ENCODE measurements at places on chromosomes 6 and 20.

- DNase-seq, result no peak
These were observed 86.7 kb upstream of the BACH2 start for GRCh38 chr6:90383196-90383822.

DNA sequence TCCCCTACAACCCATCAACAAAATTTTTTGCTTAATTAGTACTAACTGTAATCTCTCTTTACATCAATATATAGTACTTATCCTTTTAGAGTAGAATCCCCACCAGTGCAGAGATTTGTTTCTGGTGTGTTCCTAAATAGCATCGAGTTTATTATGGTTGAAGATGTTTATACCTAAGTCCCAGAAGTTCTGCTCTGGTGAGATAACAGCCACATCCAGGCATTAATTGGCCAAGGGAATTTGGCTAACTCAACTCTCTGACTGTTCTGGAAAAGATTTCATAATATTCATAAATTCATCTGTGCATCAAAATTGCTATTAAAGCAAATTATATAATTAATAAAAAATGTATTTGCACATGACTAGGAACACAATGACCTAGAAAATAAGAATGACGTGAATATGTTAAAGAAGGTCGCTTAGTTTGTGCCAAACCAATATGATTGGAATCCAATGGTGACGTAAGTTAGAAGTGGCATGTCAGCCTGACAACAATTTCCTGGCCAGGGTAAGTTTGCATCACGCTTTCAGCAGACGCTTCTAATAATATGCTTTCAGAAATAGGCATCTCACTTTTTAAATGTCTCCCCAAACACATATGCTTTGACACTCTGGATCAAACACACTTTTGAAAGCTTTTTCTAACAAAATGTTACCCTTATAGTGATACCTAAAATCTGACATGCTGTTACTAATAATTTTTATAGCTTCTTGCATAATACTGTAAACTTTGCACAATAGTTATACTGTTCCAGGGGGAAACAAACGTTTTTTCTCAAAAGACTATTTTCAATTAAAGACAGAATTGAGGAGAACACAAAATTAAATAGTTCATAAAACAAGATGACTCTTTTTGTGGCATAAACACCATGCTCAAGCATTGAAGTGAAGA, 236.7 kb downstream of the TENT5A start:
- DNase-seq, result no peak

DNA sequence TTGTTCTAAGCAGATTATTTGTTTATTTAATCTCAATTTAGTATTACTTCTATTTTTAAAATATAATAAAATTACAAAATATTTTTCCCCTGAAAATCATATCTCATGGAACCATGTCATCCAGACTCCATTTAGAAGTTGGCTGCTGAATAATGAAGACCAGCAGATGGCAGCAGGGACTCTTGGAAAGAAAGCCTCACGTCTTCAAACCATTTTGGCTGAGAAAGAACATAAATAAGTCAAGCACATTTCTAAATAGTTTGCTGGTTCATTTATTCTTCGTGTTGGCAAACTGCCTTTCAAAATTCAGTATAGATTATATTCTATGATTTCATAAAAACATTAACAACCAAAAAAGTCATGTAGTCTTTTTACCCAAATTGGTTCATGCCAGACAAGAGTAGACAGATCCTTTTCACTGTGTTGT, 71.7 kb downstream of the RCAN2 start:
- peak; percentile 16 for DNase-seq

- no peak for DNase-seq
These were observed 81.3 kb upstream of the BHLHE23 start for GRCh38 chr20:63087872-63088680.

GRCh38 chr6:116238083-116238482, 15.8 kb downstream of the TSPYL4 start:
- no peak for DNase-seq

- no peak for DNase-seq
These were observed 93.2 kb downstream of the TBX18 start for GRCh38 chr6:84671183-84671582.

DNA sequence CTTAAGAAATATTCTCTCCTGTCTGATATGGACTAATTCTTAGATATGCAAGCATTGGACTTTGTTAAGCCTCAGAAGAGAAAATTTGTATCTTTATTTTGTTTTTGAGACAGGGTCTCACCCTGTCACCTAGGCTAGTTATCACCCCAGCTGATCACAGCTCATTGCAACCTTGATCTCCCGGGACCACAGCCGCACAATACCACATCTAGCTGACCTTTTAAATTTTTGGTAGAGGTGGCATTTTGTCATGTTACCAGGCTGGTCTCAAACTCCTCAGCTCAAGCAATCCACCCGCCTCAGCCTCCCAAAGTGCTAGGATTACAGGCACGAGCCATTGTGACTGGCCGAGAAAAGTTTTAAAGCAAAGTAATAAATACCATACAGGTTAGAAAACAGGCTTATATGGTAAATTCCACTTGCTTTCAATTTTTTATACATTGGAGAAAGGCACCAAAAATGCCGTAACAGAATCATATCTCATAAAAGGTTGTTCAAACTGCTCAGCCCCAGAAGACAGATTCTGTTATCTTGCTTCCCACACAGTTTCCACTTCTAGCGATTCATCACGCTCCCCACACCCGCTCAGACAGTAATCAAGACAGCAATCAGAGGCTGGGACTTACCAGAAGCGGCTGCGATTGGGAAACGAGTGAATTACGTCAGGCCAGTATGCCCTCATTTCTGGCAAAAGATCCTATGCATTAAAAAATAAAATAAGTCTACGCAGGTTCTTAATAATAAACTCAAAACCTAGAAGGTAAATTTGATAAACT, 13.8 kb downstream of the RNASET2 start:
- no peak for DNase-seq

DNA sequence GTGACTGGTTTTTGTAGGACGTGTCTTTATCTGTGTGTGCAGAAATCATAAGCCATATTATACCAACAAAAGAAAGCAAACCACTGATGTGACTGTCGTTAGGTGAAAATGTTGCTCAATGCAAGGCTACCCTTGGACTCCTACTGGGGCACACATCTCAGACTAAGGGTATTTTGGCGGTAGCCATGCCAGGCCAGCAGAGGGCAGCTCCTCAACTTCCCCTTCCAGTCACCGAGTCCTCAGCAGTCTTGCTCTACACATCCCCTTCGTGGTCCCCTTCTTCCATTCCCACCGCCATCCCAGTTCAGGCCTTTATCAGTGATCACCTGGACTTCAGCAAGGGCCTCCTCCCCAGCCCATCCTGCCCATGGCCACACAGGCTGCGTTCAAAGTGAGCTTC, 113.7 kb upstream of the GGTLC1 start:
- no peak for DNase-seq

DNA sequence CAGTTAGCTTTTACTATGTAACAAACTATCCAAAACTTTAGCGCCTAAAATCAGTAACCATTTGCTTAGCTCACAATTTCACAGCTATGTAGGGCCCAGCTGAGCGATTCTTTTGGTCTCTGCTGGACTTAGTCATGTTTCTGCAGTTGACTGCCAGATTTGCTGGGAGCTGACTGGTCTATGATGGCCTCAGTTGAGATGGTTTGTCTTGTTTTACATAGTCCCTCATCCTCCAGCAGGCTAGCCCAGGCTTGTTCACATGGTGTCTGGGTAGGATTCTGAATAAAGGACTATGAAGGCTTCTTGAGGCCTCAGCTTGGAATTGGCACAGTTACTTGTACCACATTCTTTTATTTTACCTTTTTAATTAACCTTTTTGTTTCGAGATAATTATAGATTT, 247.8 kb upstream of the CHD6 start:
- no peak for DNase-seq

- DNase-seq, result no peak
These were observed 81.8 kb downstream of the ISM1 start for GRCh38 chr20:13302647-13303450.

GRCh38 chr6:28634761-28635546, 109.3 kb downstream of the GPX5 start:
- DNase-seq, result no peak

DNA sequence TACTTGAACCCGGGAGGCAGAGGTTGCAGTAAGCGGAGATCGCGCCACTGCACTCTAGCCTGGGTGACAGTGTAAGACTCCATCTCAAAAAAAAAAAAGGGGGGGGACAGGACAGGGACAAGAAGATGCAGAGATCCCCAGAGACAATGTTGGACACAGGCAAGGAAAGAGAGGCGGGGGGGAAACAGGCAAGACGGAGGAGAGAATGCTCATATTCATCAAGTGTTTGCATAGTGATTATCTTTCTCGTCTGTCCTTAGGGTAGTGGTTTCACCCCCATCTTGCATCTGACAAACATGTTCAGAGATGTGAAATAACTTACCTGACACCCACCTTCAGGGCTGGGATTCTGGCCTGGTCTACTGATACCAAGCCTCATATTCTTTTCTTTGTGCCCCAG, 29.0 kb downstream of the CHMP4B start:
- DNase-seq, result no peak

- no peak for DNase-seq
These were observed 299.7 kb downstream of the PLCB1 start for GRCh38 chr20:8431538-8432434.

DNA sequence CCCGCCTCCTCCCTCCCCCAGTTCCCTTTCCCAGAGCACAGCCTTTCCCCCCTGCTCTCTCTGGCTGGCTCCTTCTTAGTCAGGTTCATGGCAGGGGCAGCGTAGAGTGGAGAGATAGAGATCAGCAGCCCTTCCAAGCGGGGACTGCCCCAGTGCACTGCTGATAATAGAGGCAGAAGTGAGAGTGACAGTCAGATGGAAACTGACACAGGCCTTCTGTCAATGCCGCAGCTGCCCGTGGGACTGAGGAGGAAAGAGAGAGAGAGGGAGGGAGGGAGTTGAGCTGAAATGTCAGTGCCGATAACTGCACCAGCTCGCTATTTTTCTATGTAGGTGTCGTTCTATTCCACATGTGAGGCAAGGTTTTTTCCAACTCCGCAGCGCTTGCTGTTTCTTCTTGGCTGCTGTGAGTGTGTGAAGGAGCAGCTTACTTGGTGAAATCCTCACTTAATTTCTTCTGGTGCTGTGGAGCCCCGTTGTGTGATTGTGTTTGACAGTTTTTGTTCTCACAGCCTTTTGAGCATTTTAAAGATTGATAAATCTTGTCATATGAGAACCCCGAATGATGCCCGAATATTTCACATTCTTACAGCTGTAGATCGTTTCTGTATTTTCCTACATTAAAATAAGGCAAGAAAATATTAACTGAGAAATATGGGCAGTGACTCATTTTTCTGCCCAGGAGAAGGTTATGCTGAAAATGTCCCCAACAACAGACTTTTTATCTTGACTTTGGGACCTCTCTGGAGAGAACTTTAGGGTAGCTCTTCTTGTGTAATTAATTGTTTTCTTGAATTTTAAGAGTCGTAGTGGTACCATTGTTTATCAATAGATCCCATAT, 386.4 kb upstream of the MMS22L start:
- DNase-seq, result no peak

- no peak for DNase-seq
These were observed 73.2 kb downstream of the SMOC2 start for GRCh38 chr6:168514216-168514615.

DNA sequence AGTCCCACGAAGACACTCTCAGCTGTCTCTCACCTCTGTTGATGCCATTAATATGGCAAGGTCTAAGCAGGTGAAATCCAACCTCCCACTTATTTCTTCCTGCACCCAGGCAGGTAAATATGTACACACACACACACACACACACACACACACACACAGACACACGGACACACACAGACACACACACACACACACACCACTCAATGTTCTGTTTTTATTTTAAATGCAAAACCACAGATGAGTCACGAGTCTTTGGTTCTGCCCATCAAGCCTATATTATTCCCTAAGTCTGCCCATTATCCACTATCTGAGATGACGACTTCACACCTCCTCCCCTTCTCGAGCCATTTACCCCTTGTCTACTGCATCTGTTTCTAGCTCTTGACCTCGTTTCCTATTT, 344.7 kb downstream of the CDH26 start:
- no peak for DNase-seq

GRCh38 chr20:19605786-19606485, 152.1 kb upstream of the RIN2 start:
- no peak for DNase-seq

- DNase-seq, result no peak
These were observed 458.6 kb downstream of the TENT5A start for GRCh38 chr6:81293896-81294295.

- no peak for DNase-seq
These were observed 22.7 kb upstream of the MOCS1 start for GRCh38 chr6:39956936-39957335.

GRCh38 chr6:111770263-111771093, 102.8 kb downstream of the FYN start:
- DNase-seq, result no peak

GRCh38 chr6:107767637-107768036, 56.5 kb downstream of the SCML4 start:
- no peak for DNase-seq

DNA sequence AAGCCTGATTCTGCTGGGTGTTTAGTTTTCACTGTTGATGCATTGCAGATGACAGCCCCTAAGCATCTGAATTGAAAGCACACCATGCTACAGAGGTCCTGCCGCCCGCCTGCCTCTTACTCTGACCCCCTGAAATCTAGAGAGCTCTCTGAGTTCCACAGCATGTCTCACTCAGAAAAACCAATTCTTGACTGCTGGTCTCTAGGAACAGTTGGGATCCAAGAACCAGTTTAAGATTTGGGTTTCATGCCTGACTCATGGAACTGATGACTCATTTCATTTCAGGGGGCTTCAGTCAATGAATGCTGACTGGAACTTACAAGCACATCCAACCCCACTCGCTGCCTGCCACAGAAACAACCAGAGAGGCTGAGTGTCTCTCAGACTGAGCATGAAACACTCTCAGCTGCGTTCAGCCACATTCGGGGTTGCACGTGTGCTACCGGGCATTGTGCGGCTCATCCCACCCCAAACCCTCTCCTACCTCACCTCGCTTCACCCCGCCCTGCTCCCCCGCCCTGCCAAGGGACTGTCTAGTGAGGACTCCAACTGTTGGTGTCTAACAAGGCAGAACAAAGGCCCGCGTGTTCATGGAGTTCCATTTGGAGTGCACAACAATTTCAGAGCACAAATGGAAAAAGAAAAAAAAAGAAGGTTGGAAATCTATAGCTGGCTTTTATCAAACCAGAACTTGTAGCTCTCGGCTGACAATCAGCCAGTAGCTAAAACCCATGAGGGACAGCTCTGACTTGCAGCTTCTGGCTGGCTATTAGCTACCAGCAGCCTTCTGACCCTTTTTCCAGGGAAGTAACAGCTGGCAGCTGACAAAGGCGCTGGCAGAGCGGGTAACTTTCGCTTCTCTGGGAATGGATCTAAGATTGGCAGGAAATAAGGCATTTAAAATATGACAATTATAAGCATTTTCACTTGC, 20.0 kb upstream of the TRAF3IP2 start:
- DNase-seq, result no peak

DNA sequence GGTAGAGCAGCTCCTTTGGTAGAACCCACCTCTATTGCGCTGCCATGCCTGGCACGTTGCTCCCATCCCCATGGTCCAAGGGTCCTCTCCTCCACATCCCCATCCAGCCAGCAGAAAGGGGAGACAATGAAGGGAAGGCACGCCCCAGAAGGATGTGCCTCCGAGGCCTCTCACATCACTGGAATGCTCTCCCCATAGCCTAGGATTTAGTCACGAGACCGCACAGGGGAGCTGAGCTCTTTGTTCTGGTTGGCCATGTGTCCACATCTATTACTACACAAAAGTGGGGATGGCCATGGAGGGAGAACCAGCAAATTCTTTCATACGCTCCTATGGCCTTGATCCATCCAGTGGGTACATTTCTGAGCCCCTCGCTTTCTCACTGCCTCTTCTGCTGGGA, 60.5 kb upstream of the SALL4 start:
- DNase-seq, result no peak

GRCh38 chr6:33248643-33248931, 23.1 kb downstream of the VPS52 start:
- no peak for DNase-seq
